ENCODE measurements at places on chromosomes 13 and 19.

- DNase-seq = no peak
These were observed 19.8 kb upstream of the ZNF91 start for GRCh38 chr19:23415034-23415433.

GRCh38 chr13:43787997-43788396, 1.2 kb upstream of the ENOX1 start:
- DNase-seq = no peak

- DNase-seq = no peak
These were observed 17.9 kb upstream of the ATP8B3 start for GRCh38 chr19:1829958-1830357.

DNA sequence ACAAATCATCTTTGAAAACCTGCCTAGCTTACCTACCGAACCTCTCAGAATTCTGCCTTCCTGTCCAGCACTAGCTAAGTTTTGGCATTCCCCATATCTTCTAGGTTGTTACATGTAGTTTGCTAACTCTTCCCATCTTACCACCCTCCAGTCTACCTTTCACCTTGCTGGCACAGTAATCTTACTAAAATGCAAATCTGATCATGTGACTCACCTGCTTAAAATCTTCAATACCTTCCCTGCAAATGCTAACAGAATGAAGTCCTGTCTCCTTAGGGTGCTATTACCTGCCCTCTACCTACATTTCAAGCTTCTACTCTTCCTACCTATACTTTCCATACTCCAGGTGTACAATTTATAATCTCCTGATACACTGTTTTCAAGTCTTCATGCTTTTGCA, 30.4 kb downstream of the INTS6 start:
- no peak for DNase-seq

DNA sequence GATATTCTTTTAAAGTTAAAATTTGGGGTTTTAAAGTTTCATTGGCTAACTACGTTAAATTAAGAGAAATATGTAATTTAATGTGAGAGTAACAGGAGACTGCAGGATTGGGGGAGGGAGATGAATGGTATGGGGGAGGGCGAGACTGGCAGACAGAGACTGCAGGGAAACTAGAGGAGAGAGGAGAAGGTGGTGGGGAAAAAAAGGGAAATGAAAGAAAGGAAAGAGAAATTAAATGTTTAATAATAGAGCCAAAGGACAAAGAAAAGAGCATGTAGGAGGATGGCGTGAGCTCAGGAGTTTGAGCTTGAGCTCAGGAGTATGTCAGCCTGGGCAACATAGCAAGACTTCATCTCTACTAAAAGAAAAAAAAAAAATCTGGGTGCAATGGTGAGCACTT, 115.9 kb downstream of the RFC3 start:
- DNase-seq = no peak

- DNase-seq = no peak
These were observed 8.8 kb downstream of the SPPL2B start for GRCh38 chr19:2337329-2337707.

DNA sequence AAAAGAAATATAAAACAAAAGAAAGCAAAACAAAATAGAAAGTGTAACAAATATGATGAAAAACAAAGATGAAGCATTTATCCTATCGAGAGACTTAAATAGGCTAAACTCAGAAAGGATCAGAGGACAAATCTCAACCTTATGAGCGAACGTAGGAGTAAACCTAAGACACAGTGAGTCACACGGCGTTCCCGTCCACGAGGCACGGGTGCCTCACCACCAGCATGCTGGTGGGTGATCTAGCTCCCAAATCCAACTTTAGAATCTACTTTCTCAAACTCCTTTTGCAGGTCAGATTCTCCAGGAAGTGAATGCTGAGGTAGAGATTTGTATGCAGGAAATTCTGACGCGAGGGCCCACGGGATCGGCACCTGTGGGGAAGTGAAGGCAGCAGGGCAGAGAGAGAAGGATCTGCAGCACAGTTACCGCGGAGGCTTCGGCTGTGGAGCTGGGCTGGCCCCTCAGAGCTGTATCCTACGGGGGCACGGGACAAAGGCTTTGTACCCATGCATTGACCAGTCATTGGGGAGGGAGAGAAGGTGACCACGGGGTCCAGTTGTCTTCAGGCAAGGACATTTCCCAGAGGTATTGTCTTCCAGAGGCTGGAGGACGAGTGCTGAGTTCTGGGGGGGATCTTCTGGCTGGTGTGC, 7.5 kb upstream of the MIER2 start:
- DNase-seq = no peak

DNA sequence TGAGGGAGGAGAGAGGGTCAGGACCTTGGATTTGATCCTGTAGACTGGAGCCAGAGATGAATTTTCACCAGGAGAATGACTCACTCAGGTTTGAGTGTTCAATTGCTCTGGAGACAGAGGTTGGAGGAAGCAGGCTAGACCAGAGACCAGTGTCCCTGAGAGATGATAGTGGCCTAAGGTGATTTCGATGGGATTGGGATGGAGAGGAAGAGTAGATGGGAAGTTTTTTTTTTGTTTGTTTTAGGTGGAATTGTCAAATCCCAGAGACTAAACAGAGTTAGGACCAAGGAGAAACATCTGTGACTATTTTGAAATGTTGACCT, 2.3 kb downstream of the CEBPG start:
- no peak for DNase-seq

- no peak for DNase-seq
These were observed 4.3 kb downstream of the RUVBL2 start for GRCh38 chr19:48997972-48998371.

DNA sequence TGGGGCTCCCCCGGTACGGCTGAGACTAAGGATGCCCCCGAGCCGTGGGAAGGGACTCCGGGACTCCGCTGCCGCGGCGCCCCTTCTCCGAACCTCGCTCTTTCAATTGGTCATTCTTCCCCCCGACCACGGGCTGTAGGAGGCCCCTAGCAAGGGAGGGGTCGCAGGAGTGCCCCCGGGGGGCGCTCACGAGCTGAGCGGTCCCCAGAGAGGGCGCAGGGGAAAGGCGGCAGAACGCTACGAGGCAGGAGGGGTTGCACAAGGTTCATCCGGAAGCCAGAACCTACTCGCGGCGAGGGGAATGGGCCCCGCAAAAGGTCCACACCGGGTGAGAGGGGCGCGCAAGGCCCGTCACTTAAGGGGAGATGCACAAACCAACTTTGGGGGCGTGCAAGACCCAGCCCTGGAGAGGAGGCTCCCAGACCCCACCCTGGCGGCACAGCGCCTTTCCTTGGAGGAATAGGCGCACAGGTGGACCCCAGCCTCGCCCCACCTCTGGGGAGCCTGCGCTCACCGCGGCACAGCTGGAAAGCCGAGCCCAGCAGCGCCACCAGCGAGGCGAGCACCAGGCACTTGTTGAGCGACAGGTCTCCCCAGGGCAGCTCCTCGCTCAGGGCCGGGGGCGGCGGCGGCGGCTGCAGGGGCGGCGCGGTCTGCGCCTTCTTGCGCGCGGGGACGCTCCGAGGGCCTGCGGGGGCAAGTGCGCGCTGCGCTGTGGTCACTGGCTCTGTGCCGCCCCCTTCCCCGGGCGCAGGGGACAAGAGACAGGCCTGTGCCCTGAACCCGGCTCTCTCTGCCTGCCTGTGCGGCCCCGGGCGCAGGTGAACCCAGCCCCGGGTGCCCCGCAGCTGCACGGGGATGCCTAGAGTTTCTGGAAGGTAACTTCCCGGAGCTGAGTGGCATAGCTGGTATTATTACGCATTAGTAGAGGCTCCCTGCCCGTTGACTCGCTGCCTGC, 2.8 kb downstream of the JSRP1 start:
- no peak for DNase-seq

- no peak for DNase-seq
These were observed 210.8 kb upstream of the UBL3 start for GRCh38 chr13:30061217-30061616.

GRCh38 chr19:55080968-55081769, 5.5 kb downstream of the EPS8L1 start:
- DNase-seq = no peak

DNA sequence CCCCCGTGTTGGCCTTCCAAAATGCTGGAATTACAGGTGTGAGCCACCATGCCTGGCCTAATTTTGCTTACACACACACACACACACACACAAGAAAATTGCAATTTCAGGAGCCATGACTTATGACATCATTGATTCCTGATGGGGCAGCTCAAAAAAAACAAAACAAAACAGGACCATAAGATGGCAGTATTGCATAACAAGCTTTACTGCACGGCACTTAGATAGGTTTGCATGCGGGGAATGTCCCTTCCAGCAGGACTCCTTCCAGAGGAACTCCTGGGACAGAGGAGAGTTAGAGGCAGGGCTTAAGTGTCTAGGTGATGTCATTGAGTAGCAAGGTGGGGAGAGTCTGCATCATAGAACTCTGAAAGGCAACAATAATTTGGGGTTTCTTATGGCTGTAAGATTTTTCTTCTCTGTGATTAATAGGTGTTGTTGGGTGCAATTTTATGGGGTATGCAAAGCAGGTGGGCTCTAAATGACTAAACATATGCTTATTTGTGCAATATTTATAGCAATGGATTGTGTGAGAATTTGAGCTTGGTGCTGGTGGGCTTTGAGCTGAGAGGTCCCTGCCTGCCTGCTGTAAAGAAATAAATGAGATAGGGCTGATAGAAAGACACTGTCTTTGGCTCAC, 9.0 kb upstream of the ACSBG2 start:
- DNase-seq = no peak

GRCh38 chr19:16825312-16826052, 3.7 kb upstream of the SIN3B start:
- peak; percentile 21 for DNase-seq

- DNase-seq = no peak
These were observed 169.2 kb upstream of the IRS2 start for GRCh38 chr13:109955598-109955997.

- DNase-seq = no peak
These were observed 2.7 kb upstream of the CAPS start for GRCh38 chr19:5911366-5911765.

DNA sequence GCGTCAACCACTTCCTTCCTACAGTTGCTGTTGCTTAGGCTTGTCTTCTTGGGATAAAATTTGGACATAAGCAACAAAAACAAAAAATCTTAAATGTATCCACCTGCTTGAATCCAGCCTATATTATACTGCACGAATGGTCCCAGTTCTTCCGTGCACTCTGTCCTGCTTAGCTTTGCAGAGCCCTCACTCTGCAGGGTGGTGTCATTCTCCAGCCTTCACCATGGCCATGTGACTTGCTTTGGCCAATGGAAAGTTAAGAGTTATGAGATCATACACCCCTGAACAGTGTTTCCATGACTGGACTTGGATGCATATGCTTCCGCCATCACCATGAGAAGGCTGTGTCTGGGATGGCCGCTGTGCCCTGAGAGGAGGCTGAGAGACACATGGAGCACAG, 27.4 kb upstream of the SACS start:
- no peak for DNase-seq

GRCh38 chr19:4164262-4164661, 10.8 kb downstream of the CREB3L3 start:
- DNase-seq = no peak

GRCh38 chr13:71803066-71803465, 63.9 kb downstream of the DACH1 start:
- no peak for DNase-seq

DNA sequence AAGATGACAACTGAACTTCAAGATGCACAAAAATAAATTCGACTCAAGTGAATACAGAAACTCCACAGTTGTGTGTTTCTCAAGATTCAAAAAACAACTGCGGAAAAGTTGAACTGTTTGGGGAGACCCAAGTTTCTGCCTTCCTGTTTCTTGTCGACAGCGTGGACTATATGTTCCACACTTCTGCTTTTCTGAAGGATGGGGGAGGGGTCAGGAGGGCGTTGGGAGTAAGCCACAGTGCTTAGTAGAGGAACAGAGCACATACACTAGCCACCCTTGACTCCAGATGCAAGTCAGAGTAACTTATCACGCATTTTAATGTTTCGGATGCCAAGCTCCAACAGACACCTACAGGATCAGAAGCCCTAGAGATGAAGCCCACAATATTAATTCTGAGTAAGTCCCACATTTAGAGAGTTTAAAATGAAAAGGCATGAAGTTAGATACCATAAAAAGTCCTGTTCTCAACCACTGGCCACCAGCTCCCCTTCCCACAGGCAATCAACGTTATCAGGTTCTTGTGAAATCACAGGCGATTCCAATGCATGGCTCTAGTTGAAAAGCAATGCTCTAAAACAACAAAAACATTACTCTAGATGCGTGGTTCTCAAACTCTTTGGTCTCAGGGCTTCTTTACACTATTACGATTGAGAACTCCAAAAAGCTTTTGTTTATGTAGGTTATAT, 4.2 kb downstream of the TUBGCP3 start:
- DNase-seq = no peak

DNA sequence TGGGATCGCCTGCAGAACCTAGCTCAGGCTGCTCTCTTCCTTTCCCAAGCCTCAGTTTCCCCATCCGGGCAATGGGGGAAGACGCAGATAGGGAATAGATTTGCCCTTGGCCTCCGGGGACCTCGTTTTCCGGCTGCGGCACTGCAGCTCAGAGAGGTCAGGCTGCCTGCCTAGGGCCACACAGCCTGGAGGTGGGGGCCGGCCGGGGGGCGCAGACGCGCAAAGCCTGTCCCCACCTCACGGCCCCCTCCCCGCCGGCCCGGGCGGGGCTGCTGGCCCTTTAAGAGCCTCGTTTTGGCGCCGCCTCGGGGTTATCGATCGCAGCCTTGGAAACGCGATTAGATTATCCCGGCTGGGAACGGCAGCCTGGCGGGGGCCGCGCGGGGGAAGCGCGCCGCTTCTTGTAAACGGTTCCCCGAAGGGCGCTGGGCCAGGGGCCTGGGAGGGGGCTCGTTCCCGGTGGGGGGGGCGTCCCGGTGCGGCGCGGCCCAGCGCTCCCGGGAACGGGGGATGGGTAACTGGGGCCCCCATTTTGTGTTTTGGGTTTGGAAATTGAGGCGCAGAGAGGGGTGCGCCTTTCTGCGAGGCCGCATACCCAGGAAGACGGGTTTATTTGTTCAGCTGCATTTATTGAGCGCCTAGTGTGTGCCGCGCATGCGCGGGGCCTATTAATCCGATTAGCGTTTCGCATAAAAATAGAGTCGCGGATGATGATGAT, 23.4 kb upstream of the TCF3 start:
- no peak for DNase-seq

- DNase-seq = no peak
These were observed 1.8 kb downstream of the SLITRK1 start for GRCh38 chr13:83880275-83881139.

GRCh38 chr19:40661616-40662015, 28.8 kb downstream of the NUMBL start:
- no peak for DNase-seq

GRCh38 chr13:45732916-45733315, 30.8 kb downstream of the CBY2 start:
- no peak for DNase-seq

DNA sequence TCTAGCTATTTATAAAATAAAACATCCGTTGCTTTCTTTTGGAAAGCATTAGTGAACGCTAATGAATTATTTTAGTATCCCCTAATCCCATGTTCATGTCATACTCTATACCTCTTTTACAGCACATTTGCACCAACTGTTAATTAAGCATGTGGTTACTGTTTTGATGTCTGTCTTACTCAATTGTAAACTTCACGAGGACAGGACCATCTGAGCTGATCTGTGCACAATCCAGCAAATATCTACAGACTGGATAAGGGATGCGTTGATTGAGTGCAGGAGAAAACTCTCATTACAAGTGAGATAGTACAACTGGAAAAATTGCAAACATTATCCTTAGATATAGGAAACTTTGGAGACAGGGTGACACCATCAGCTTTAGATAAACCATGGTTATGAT, 201.1 kb downstream of the PCDH20 start:
- DNase-seq = no peak

Measured in posterior cingulate gyrus (tissue), 11 donors.